ENCODE measurements at places on chromosomes 5 and 9.

GRCh38 chr9:116152941-116153764, 438 bp upstream of the PAPPA start:
- DNase-seq, result no peak

- DNase-seq, result peak; percentile 21
Measured at GRCh38 chr5:174311531-174312269, 266.2 kb downstream of the NSG2 start.

DNA sequence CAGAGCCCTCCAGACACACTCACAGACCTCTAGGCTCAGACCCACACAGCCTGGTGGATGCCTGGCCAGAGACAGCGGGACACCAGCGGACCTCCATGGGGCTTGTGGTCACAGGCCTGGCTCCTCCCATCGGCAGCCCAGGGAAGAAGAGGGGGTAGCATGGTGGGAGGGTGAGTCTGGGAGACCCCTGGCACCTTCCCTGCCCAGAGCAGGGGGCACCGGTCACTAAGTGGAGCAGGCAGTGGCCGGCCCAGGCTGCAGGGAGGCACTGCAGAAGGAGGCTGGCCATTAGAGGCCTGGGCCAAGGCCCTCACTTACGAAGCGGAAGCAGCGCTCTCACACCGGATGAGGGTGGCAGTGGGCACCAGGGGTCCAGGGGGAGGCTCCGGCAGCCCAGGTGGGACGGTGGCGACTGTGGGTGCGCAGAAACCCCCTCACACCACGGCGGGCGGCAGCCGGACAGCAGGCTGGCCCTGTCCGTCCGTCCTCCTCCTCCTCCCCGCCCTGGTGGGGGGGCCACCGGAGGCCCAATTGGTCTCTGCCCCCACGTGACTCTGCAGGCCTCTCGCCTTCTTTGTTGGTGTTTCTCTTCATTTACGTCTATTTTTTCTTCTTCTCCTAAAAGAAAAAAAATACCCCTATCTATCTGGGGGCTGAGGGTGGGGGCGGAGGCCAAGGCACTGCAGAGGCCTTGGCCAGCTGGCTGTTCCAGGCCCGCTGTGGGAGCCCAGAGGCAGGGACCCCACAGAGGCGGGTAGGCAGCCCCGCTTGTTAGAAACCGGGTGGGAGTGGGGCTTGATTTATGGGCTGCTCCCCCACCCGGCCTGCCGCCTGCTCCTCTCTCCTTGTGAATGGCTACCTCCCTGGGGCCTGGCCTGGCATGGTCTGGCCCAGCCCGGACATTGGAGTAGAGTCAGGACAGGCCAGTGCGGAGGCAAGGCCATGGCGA, at the start of gene NR5A1:
Gene NR5A1 (minus strand): TSS at position 469 of the 949 bp plus-strand sequence. CDS start 4,004 bp downstream, outside the sequence.
- DNase-seq, result no peak

GRCh38 chr5:138712791-138713190, 40.4 kb upstream of the CTNNA1 start:
- no peak for DNase-seq
